ENCODE measurements at places on chromosomes 16 and 17.

DNA sequence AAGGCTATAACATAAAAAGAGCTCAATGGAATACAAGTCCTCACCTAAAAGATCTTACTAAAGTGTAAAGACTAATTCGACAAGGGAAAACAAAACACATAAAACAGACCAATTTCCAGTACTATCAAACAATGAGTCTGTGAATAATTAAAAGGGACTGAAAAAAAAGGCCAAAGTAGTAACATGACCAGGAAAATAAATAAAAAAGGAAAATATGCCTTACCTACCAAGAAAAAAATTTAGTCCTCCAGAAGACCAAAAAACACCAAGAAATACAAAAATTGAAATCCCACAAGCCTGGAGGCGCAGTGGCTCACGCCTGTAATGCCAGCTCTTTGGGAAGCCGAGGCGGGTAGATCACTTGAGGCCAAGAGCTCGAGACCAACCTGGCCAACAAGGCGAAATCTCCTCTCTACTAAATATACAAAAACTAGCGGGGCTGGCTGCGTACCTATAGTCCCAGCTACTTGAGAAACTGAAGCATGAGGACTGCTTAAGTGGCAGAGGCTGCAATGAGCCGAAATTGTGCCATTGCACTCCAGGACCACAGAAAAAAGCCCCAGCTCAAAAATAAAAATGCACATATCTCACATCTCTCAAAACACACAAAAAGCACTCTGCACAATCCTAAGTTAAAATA, 60.8 kb downstream of the TEX14 start:
- DNase-seq: no peak

DNA sequence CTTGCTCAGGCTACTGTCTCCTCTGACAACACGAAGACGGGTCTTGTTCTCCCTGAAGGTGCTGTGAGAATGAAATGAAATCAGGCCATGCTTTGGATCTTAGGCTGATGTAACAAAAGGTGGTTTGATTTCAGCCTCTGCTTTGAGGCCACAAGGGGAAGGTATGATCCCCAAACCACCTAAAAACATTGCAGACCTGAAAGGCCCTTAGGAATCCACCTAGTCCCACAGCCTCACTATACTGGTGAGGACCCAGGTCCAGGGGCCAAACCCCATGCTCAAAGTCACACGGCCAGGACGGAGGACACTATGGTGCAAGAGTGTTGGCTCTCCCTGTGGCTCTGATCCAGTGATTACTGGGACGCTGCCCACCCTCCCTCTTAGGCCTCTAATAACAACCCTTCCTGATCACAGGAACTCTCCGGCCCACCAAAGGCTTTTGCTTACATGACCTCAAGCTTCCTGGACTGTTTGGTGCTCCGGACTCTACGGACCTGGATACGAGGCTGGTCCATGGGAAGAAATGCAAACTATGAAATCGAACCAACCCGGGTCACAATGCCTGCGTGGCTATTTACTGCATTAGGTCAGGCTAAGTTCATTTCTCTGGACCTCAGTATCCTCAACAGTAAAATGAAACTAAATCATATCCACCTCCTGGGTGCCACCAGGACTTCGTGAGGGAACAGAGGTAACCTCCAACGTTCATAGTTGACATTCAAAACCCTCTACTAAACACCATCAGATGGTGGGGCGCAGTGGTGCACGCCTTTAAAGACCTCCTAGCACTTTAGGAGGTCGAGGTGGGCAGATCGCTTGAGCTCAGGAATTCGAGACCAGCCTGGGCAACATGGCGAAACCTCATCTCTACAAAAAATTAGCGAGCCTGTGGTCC, 1.5 kb downstream of the TRIM25 start:
- DNase-seq: no peak

DNA sequence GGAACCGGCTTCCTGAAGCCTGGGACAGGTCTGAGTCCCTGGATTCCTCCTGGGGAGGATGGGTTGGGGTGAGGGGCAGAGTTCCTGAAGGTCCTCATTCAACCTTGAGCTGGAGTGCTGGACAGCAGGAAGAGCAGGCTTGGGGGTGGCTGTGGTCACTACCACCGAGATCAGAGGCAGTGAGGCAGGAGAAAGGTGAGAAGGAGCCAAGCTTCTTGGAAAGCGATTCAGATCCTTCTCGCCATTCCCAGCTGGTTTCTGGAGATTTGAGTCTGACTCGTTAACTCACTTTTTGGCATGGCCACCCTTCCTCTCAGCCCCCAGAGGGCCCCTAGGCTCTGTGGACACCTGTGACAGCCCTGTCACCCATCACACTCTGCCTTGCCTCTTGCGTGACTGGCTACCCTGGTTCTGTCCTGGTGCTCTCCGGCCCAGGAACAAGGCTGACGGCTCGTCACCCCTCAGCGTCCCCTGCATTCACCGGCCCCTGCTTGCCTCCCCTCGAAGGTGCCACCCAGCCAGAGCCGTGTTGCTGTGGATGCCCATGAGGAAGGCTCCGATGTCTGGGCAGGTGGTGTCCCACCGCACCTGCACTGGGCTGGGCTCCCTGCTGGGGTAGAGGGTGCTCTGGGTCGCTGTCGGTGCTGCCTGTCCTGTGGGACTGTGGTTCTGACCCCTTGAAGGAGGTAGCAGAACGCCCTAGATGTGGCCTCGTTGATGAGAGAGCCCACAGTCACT, 9.7 kb upstream of the TIMP2 start:
- no peak for DNase-seq

GRCh38 chr16:81526935-81527334, 82.3 kb downstream of the CMIP start:
- DNase-seq: no peak

GRCh38 chr16:79950932-79951719, 350.6 kb upstream of the MAF start:
- DNase-seq: no peak
